B cell (primary cell): ENCODE measurements at places on chromosomes 11 and 22.

- DNase-seq = no peak
Observed at GRCh38 chr11:133269267-133269666, 263.0 kb downstream of the OPCML start.

DNA sequence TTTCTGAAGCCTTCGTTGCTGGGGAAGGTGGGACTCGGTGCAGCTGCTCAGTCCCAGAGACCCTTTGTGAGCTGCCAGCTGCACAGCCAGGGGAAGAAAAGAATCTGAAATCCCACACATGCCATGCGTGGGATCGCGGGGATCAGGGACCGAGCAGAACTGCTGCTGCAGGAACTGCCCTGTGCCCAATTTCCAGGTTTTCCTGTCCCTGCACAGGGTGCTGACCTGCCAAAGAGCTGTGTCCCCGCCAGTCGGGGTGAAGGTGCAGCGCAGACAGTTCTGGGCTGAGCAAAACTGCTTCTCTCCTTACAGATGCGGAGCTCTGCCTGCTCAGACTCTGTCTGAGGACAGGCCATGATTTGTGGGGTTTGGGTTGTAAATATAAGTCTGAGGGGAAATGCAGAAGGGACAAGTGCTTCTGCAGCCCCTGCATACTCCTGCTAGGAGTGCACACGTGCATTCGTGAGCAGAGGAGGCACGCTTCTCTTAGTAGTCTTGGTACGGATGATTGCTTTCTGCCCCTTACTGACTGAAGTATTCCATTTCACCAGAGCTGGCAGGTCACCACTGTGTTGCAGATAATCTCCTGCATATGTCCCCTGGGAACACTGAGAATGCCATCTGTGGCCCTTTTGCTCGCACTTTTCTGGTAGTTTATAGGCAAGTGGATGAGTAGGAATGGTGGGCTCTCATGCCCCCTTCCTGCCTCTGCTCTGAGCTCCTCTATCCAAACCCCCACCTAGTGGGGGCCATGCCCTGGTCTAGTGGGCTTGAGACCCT is 141.4 kb downstream of the PARVA start:
- DNase-seq = no peak

DNA sequence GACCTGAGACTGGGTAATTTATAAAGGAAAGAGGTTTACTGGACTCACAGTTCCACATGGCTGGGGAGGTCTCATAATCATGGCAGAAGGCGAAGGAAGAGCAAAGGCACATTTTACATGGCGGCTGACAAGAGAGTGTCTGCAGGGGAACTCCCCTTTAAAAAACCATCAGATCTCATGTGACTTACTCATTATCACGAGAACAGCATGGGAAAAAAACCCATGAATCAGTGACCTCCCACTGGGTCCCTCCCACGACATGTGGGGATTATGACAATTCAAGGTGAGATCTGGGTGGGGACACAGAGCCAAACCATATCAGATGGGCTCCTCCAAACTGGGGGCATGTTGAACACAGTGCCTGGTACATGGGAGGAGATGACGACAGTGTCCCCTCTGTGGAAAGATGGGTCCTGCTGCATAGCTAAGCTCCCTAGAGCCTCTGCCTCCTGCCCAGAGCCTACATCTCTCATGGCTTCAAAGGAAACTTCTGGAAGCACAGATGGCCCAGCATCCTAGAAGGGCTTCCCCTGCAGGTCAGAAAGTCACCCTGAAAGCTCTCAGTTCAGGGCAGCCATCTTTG is 46.1 kb downstream of the MYEOV start:
- no peak for DNase-seq

DNA sequence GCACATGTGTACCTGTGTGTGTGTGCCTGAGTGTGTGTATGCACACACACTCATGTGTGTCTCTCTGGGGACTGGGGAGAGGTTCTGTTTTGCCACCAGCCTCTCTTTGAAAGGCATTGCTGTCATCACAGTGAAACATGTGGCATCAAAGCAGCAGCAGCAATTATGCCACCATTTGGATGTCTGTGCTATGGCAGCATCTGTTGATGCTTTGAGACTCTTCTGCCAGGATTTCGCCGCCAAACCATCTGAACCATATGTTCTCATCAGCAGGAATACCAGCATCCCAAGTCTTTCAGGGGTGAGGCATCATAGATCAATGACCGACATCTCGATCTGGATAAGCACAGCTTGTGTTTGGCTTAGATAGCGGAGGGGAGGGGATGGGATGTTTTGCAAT is 168.6 kb downstream of the FAT3 start:
- DNase-seq = no peak

GRCh38 chr11:64206457-64207255 is at the start of gene FERMT3:
Gene FERMT3 (plus strand): TSS chr11:64206721. CDS start chr11:64207365, 644 bp downstream.
- peak; percentile 73 for DNase-seq
